Activated T-cell treated with anti-CD3 and anti-CD28 coated beads, Interleukin-2, amount 50 U/mL, for 72 hours (primary cell): ENCODE measurements at places on chromosomes 11 and 22. TPM values are rescaled to one million over a fixed set of nuclear protein-coding genes. Genes with fewer than 3 reads are reported as not detected.

GRCh38 chr22:46364341-46365165 lies 29.0 kb downstream of the TRMU start:
- no peak for DNase-seq
- no peaks in the 10 kb centered on the region for H3K27me3 ChIP-seq
- H3K36me3 ChIP-seq, result no peaks in the 10 kb centered on the region
- H3K4me3 ChIP-seq, result no peak overlapping the region
- no peak overlapping the region for H3K27ac ChIP-seq

GRCh38 chr11:118358071-118358470 lies 1.3 kb upstream of the UBE4A start:
- peaks cover 9% of the 10 kb centered on the region for H3K36me3 ChIP-seq
- no peak for DNase-seq
- H3K27ac ChIP-seq, result peak overlapping the region; percentile 95
- no peaks in the 10 kb centered on the region for H3K27me3 ChIP-seq

DNA sequence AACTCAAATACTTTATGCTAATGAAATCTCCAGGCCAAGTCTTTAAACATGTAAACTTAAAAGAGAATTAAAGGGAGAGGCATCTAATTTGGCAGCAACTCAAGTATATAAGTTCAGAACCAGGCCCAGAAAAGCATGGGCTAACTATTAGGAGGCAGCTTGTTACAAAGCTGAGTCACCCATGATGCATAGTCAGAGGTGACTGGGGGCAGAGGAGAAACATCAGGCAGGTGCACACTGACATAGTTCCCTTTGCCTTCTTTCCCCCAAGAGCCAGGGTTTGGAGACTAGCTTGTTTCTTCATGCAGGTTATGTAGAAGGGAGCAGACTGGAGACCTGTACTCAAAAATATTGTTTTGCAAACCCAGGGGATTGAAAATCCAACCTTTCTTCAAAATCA lies 619.0 kb downstream of the SOX6 start:
- H3K4me1 ChIP-seq, result no peaks in the 10 kb centered on the region
- no peak overlapping the region for H3K4me3 ChIP-seq
- no peaks in the 10 kb centered on the region for H3K36me3 ChIP-seq
- DNase-seq, result no peak
- H3K27ac ChIP-seq, result no peak overlapping the region
- no peaks in the 10 kb centered on the region for H3K27me3 ChIP-seq

- H3K4me3 ChIP-seq, result peak within 1 kb of the TSS; percentile 79
- peak within 1 kb of the TSS; percentile 59 for H3K27ac ChIP-seq
- DNase-seq, result peak; percentile 55
- H3K36me3 ChIP-seq, result peaks cover 2% of the 10 kb centered on the region
- peaks cover 15% of the 10 kb centered on the region for H3K4me1 ChIP-seq
Observed at GRCh38 chr11:86672007-86672621, at the start of gene ME3. Gene ME3, minus strand, starts transcription at chr11:86672616.

DNA sequence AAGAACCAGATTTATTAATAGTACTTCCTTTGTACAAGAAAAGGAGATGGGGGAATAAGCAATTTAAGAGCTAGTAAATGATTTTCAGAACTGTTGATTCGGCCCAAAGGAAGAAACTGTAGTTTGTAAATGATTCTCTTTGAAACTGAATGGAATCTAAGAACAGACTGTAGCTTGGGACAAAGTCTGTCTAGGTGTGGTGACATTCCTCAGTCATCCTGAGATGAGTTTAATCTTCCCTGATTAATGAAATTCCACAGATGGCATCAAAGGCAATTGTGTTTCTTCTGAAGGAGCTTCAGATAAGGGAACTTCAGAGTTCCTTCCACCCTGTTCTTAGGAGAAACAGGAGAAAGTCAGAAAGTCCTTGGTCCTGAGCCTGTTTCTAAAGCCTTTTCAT lies 2095.9 kb downstream of the LRRC4C start:
- H3K27me3 ChIP-seq, result no peaks in the 10 kb centered on the region
- DNase-seq, result no peak
- no peaks in the 10 kb centered on the region for H3K36me3 ChIP-seq

GRCh38 chr11:119149018-119149785 lies at the start of gene ABCG4:
Gene ABCG4, plus strand, starts transcription at chr11:119149052. Its CDS starts 914 bp downstream, at chr11:119149966.
- peak; percentile 49 for DNase-seq
- peak within 1 kb of the TSS; percentile 79 for H3K4me3 ChIP-seq
- H3K4me1 ChIP-seq, result peaks cover 14% of the 10 kb centered on the region
- H3K27ac ChIP-seq, result no peak within 1 kb of the TSS

- H3K36me3 ChIP-seq, result peaks cover 2% of the 10 kb centered on the region
- no peak overlapping the region for H3K27ac ChIP-seq
- no peak for DNase-seq
Observed at GRCh38 chr11:18657673-18658072, 23.5 kb upstream of the SPTY2D1 start.

- no peaks in the 10 kb centered on the region for H3K4me1 ChIP-seq
- no peak overlapping the region for H3K27ac ChIP-seq
- no peaks in the 10 kb centered on the region for H3K27me3 ChIP-seq
- DNase-seq, result no peak
- H3K4me3 ChIP-seq, result no peak overlapping the region
Observed at GRCh38 chr11:27552341-27552740, 45.8 kb upstream of the LIN7C start.

The SERHL2 gene
- 1.2 TPM for total RNA-seq

The TNNT3 gene
- total RNA-seq, result 5.6 TPM

DNA sequence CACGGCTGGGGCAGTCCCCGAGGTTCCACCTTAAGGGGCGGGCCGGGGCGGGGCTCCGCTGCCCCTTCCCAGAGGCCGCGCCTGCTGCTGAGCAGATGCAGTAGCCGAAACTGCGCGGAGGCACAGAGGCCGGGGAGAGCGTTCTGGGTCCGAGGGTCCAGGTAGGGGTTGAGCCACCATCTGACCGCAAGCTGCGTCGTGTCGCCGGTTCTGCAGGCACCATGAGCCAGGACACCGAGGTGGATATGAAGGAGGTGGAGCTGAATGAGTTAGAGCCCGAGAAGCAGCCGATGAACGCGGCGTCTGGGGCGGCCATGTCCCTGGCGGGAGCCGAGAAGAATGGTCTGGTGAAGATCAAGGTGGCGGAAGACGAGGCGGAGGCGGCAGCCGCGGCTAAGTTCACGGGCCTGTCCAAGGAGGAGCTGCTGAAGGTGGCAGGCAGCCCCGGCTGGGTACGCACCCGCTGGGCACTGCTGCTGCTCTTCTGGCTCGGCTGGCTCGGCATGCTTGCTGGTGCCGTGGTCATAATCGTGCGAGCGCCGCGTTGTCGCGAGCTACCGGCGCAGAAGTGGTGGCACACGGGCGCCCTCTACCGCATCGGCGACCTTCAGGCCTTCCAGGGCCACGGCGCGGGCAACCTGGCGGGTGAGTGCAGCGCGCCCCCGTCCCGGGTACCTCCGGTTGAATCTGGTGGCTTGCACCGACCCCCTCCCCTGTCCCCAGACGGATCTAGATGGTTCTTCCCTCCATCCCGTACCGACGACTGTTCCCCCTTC lies at the start of gene SLC3A2:
SLC3A2 (plus strand) TSS at position 94 of the 776 bp plus-strand sequence; CDS start at position 222, 128 bp downstream.
- peak within 1 kb of the TSS; percentile 99 for H3K27ac ChIP-seq
- no peaks in the 10 kb centered on the region for H3K27me3 ChIP-seq
- H3K4me3 ChIP-seq, result peak within 1 kb of the TSS; percentile 99
- peaks cover 49% of the 10 kb centered on the region for H3K4me1 ChIP-seq
- peaks cover 51% of the 10 kb centered on the region for H3K36me3 ChIP-seq

The HBG2 gene
- not detected for total RNA-seq

The ADM gene
- total RNA-seq, result 4.6 TPM

DNA sequence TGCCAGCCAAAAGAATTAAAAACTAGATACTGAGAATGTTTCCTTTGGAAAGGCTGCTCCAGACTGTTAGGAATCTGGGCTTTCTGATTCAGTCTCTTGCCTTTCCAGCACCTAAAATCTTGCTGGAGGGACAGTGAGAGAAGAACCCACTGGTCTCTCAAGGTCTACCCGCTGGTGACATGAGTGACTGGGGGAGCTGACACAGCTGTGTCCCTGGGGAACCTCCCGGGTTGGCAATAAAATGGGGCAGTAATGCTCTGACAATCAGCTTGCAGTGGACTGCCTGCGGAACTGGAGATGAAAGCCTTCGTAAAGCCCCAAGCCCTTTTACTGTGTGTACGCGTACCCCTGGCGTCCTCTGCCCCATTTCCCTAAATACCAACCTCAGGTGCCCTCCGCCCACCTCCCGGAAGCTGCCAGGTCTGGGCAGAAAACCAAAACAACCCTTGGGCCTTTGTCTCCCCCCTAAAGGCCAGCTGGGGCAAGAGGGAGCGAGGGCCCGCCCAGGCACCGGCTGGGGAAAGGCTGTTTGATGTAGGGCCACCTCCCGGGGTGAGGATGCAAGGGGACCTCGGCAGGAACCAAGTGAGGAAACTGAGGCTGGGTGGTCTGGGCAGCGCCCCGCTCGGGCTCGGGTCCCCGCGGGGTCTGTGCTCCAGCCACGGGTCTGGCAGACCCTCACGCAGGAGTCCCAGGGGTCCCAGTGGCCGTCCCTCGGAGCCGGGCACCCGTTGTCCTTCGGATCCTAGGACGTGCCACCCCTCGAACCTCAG lies 741 bp downstream of the CARS1 start:
- H3K36me3 ChIP-seq, result peaks cover 17% of the 10 kb centered on the region
- DNase-seq, result peak; percentile 52
- peaks cover 47% of the 10 kb centered on the region for H3K4me1 ChIP-seq
- H3K27me3 ChIP-seq, result no peaks in the 10 kb centered on the region
- H3K27ac ChIP-seq, result peak overlapping the region; percentile 89
